ENCODE measurements at places on chromosomes 16 and 17.

- no peak for DNase-seq
These were observed 59.7 kb downstream of the GRIN2A start for GRCh38 chr16:10122546-10122945.

DNA sequence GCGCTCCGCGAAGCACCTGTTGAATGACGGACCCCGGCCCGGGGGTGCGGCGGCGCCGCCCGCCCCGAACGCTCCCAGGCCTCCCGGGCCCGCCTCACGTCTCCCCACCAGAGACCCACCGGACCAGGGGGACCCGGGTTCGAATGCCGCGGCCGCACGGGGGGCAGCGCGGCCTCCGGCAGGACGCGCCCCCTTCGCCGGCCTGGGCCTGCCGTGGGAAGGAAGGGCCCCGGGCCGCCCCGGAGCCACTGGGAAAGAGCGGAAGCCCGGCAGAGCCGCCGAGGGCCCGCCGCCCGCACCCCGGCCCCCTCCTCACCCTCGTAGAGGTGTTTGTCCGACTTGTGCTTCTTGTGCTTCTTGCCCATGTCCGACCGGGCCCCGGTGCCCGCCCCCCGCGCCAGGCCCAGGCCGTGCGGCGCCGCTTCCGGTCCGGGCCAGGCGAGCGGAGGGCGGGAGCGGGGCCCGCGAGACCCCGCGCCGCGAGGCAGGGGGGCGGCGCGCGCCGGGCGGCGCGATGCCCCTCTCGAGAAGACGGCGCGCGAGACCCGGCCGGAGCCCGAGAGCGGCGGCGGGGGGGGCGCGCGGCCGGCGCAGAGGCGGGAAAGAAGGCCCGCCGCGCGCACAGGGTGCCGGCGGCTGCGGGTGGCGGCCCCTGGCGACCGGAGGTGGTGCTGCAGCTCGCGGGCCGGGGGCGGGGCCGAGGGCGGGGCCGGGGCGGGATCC, at the start of gene BRD7:
Gene BRD7, minus strand, starts transcription at position 579 of the 723 bp plus-strand sequence. Its CDS starts 214 bp downstream, at position 365.
- DNase-seq: peak; percentile 30

DNA sequence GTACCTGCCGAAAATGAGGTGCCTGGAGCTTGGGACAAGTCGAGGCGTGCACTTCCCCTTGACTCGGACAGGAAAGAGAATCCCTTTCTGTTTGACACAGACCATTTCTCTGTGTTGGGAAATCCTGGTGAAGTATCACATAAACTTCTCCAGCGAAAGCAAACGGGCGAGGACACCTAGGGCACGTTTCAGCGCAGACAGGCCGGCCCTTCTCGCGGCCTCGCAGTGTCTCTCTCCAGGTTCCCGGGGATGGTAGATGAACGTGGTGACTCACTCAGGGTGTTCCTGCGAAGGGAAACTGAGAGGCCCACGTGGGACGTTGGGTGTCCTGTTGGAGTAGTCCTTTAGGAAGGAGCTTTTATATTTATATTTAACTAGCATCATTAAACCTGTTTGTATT, 36.3 kb upstream of the ZNF750 start:
- DNase-seq: no peak

- DNase-seq: no peak
These were observed 1.1 kb downstream of the BCO1 start for GRCh38 chr16:81239367-81240121.

GRCh38 chr17:39634384-39634871, 2.5 kb upstream of the STARD3 start:
- DNase-seq: peak; percentile 6

DNA sequence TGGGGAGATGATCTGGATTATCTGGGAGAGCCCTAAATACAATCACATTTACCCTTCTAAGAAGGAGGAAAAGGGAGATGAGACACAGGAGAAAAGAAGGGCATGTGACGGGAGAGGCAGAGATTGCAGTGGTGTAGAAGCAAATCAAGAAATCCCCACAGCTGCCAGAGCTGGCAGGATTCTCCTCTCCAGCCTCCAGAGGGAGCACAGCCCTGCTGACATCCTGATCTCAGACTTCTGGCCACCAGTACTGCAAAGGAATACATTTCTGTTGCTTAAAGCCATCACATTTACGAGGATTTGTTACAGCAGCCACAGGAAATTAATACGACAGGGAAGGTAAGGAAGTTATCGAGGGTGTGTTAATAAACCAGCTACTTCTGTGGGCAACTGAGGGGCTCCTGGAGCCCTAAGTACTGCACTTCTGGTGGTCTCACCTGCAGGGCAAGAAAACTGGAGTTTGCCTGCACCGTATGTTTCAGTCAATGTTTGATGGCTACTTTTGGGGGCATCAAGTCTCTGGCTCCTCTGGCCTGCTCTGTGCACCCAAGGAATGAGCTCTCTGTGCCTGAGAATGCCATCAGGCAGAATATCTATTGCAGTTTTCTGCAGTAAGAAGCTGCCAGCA, 22.9 kb upstream of the CDH13 start:
- no peak for DNase-seq

DNA sequence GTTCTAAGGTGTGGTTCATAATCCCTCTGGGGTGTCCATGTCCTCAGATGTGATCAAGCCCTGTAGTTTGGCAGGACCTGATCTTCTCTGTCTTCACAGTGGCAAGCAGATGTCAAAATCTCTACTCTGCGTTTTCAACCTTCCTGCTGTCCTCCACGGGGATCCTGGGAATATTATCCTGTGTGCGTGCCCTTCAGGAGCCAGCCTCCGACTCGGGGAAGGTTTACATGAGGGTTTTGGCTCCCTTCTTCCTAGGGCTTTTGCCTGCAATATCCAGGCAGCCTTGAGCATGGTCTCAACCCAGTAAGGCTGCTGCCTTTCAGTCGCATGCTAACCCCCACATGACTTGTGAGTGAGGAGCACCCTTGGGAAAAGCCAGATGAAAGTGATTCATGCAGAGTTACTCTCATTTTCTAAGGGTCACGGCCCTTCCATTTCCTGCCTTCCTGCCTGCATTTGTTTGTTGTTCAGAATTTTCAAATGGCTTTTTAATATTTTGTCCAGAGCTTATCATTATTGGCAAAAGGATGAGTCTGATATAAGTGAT, 202.2 kb upstream of the CHMP6 start:
- DNase-seq: peak; percentile 63

DNA sequence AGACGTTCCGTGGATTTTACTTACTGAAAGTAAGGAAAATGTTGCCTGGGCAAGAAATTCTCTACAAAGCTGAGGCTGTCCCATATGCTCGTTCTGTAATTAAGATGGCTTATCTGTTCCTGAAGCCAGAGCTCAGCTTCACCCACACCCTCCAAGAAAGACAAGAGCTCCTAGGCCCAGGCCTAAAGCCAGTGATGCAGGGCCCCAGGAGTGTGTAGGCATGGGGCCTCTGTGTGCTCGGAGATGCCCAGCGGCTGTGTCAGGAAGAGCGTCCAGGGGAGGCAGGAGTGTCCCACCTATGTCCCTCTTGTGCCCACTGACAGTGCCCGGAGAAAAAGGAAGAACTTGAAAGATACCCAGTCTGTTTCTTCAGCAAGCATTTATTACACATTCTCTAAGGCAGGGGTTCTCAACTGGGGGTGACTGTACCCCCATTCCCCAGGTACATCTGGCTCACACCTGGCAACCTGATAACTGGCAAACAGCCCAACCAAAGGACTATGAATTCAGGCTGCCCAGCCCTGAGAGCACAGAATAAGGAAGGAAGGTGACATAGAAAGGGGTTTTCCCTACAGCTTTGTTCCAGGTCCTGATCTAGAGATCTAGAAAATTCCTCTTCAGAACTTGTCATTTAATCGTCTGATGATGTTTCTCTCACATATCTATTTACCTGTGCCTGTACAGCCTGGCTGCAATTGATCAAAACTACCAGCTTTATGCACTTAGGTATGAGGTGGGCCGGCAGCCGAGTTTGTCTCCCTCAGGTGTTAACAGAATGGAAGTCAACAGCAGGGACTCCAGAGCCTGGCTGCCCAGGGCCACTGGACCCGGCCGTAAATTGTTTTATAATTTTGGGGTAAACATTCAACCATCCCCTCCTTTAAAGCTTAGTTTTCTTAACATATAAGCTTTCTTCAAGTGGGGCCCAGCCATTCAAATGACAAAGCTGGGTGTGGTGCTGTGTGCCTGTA, 12.0 kb downstream of the SNN start:
- no peak for DNase-seq

DNA sequence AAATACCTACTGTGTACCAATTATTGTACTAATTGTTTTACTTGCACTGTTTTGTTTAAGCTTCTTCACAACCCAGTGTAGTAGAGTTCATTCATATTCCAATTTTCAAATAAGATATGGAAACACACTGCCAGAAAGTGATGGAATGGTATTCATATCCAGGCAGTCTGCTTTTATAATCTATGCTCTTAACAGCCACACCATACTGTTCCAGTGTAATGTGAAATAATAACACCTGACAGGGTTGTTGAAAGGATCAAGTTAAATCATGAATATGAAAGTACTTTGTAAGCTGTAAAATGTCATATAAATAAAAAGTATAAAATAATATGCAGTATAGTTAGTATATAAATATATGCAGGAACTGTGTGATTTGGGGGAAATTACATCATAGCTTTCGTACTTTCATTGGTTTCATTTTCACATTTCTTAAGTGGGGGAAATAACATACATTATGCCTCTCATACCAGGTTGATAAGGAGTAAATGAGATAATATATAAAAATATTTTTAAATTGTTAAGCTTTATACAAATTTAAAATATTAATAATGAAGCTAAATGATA, 230.8 kb downstream of the TANC2 start:
- no peak for DNase-seq

GRCh38 chr17:21213638-21214014, 335 bp downstream of the TMEM11 start:
- DNase-seq: no peak

DNA sequence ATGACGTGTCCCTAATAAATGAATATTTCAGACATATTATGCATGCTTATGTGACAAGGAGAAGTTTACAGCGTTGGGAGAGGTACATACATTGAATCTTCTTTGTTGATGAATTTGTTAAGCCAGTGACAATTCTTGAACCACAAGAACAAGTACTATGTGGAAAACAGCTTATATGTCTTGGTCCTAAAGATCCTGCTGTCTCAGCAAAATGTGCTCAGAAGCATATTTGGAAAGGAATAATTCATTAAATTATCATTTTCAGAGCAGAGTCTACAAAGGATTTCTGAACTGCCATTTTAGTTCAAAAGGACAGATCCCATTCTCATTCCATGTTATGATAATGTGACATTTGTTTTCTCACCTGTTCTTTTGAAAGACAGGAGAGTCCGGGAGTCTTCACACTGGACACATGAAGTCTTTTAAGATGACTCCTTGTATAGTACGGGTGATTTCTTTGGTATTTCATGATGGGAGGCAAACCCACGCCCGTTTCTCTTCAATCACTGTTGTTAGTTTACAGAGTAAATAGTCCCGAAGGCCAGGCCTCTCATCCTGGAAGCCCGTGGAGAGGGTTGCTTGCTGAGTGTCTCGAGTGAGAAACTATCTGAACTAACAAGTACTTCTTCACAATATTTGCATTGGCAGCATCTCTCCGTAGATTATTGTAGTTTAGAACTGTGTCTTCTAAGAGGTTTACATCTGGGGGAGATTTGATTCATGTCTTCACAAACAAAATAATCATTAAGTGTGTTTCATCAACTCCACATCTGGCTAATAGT, 26.7 kb downstream of the VPS35L start:
- DNase-seq: no peak

DNA sequence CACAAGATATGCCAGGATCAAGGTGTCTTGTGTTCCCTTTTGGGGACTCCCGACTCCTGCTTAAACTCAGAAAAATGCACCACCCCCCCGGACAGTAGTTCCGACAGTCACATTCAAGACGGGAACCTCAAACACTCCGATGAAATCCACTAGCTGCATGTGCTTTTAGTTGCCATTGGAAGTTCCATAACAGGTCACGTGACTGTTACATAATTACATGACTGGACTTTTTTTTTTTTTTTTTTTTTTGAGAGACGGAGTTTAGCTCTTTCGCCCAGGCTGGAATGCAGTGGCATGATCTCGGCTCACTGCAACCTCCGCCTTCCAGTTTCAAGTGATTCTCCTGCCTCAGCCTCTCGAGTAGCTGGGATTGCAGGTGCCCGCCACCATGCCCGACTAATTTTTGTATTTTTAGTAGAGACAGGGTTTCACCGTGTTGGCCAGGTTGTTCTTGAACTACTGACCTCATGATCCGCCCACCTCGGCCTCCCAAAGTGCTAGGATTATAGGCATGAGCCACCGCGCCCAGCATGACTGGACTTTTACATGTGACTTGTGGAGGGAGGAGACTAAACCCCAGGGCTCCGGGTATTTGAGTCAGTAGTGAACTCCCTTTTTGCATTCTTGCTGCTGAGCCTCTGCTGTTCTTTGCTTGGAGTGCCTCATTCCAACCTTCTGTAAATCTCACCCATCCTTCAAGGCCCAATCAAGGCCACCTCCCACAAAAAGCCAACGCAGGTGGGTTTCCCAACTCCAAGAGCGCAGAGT, 1.6 kb downstream of the SIRT7 start:
- no peak for DNase-seq

- no peak for DNase-seq
These were observed 40.7 kb downstream of the HLF start for GRCh38 chr17:55305321-55306087.

GRCh38 chr17:73172252-73172651, 7.4 kb downstream of the SSTR2 start:
- DNase-seq: no peak

GRCh38 chr16:11677959-11678881, 10.0 kb downstream of the SNN start:
- DNase-seq: no peak

DNA sequence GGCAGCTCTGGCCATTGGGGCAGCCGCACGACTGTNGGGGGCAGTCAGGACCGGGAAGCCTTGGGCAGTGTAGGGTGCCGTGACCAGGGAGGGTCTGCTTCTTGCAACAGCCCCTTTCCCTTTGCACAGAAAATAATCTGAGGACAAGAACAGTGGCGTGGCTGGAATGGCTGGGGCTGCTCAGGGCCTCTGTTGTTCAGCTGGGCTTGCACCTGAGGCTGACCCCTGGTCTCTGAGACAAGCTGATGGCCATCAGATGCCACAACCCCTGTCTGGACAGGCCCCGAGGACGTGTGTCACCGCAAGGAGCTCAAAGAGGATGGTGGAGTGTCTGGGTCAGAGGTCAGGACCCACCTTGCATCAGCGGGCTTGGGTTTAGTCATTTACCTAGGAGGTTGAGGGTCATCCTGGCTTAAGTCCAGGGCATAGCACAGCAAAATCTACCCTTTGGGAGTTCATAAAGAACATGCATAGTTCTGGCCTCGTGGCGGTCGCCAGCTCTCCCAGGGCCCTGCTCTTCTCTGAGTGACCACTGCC, 46.9 kb downstream of the METRNL start:
- no peak for DNase-seq

DNA sequence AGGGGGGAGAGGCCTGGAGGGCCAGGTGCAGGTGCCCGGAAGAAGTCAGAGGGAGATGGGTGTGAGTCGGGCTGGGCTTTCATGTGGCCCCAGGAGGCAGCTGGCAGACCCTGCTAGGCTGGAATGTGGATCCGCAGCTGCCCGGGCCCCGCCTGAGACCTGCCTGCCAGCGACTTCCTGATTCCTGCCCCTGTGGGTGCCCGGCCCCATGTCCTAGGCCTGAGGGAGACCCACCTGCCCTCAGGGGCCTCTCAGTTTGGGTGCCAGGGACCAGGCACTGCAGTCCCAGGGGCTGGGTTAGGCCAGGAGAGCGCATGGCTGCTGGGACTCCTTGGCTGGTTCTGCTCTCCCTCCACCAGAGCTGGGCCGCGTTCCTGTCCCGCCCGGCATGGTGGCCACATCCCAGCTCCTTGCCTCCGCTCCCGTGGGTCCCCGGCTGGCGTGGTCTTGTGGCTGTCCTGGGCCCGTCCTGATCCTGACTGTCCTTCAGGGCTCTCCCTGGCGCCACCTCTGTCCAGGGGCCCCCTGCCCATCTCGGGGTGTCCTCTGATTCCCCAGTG, 22.1 kb upstream of the SPNS2 start:
- DNase-seq: no peak

- no peak for DNase-seq
These were observed 39.1 kb downstream of the PGS1 start for GRCh38 chr17:78417531-78417909.

Data from fibroblast of skin of left biceps (primary cell).